ENCODE measurements at places on chromosomes 5 and 9. TPM values are rescaled to one million over a fixed set of nuclear protein-coding genes. Genes with fewer than 3 reads are reported as not detected.
A peak's percentile ranks its signal among the peaks of the same experiment; 100 is the strongest.

GRCh38 chr5:101531026-101531425 lies 627.9 kb upstream of the ST8SIA4 start:
- DNase-seq, result no peak

DNA sequence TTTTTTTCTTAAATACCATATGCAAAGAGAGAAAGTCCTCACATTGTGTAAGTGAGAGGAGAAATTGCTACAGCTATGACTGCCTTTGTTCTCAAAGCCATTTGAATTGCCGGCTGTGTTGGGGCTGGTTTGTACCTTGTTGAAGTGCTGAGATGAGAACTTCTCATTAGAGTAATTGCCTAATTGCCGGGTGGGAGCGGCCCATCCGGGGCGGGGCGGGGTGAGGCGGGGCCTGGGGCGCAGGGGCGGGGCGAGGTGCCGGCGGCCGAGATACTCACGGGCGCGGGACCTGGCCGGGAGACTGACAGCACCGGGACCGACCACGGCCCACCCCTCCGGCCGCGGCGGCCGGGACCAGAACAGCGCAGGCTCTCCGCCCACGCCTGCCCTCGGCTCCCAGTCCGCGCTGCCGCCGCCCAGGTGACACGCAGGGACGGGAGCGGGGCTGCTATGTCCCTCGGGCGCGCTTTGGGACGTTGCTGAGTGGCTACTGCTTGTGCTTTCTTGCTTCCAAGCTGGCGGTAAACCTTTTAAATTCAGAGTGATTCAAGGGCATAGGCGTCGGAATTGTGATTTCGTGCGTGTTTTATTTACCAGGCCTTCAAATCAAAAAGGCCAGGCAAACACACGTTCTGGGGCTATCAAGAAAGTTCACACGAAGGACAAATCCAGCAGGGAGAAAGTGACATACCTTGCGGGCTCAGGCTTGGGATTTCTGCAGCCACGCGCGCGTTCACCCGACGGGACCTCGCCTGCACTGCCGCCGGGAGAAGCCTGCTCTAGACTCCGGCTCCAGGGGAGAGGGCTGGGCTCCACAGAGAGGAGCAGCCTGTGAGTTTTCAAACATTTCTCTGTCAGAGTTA lies 269.1 kb downstream of the FANCC start:
- peak; percentile 23 for DNase-seq

DNA sequence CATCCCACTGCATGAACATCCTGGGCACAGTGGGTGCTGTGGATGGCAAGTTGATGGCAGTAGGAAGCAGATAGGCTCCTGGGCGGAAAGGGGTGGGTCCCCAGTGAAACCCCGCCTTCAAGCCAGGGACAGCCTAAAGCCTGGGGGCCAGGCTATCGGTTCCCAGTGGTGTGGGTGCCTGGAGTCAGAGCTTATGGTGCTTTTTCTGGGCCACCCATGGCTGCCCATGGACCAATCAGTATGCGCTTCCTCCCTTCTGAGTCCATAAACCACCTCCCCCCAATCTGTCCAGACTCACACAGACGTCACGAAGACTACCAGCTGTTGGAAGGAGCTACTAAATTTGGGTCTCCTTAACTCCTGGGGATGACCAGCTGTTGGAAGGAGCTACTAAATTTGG lies 17.5 kb upstream of the ECPAS start:
- DNase-seq, result no peak

Gene TRIP13
- 1.2 TPM for total RNA-seq

Gene PRSS3
- not detected for total RNA-seq

DNA sequence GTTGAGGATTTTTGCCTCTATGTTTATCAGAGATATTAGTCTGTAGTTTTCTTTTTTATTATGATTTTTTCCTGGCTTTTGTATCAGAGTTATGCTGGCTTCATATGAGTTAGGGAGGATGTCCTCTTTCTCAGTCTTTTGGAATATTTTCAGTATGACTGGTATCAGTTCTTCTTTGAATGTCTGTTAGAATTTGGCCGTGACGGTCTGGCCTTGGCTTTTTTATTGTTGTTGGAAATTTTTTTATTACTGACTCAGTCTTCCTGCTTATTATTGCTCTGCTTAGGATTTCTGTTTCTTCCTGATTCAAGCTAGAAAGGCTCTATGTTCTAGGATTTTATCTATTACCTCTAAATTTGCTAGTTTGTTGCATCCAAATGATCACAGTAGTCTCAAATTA lies 421.9 kb downstream of the CDH10 start:
- no peak for DNase-seq

- DNase-seq, result no peak
Measured at GRCh38 chr9:95313010-95313498, 4.5 kb downstream of the FANCC start.

Gene ARL14EPL
- not detected for total RNA-seq

Gene OLFML2A
- not detected for total RNA-seq

Gene FCN2
- total RNA-seq, result not detected
